ENCODE measurements at places on chromosomes 7 and 10. TPM values are rescaled to one million over a fixed set of nuclear protein-coding genes. Genes with fewer than 3 reads are reported as not detected.

The NDUFB8 gene
- 324 TPM for total RNA-seq

The FRMD4A gene
- 7.2 TPM for total RNA-seq

The PIP gene
- not detected for total RNA-seq

The ARHGAP22 gene
- total RNA-seq = not detected

The COL28A1 gene
- total RNA-seq = 0.04 TPM

The ZPBP gene
- total RNA-seq = not detected

The AOAH gene
- total RNA-seq = 5.3 TPM

- no peak overlapping the region for H3K27ac ChIP-seq
- no peaks in the 10 kb centered on the region for H3K36me3 ChIP-seq
- no peak for DNase-seq
- no peaks in the 10 kb centered on the region for H3K4me1 ChIP-seq
These were observed 201.9 kb upstream of the PTER start for GRCh38 chr10:16234916-16235315.

GRCh38 chr10:93573051-93573909, 6.8 kb downstream of the FFAR4 start:
- DNase-seq = no peak
- peaks cover 30% of the 10 kb centered on the region for H3K27me3 ChIP-seq
- peaks cover 5% of the 10 kb centered on the region for H3K4me1 ChIP-seq
- no peak overlapping the region for H3K4me3 ChIP-seq
- H3K27ac ChIP-seq = no peak overlapping the region

DNA sequence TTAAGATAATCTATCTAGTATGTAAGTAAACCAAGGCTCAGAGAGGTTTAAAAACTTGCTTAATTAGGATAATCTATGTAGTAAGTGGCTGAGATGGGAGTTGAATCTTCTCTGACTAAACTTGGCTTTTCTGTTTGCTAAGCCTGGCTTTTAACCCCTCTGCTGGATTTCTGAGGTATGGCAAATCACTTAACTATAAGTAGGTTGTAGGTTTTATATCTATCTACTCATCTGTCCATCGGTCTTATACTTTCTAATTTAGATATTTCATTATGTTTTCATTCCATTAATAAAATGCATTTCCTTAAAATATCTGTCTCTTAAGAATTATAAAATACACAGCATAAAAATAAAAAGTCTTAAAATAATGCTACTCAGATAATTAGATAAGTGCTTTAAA, 59.4 kb downstream of the ST7 start:
- H3K27ac ChIP-seq = no peak overlapping the region
- peaks cover 3% of the 10 kb centered on the region for H3K36me3 ChIP-seq
- H3K27me3 ChIP-seq = no peaks in the 10 kb centered on the region
- DNase-seq = no peak

DNA sequence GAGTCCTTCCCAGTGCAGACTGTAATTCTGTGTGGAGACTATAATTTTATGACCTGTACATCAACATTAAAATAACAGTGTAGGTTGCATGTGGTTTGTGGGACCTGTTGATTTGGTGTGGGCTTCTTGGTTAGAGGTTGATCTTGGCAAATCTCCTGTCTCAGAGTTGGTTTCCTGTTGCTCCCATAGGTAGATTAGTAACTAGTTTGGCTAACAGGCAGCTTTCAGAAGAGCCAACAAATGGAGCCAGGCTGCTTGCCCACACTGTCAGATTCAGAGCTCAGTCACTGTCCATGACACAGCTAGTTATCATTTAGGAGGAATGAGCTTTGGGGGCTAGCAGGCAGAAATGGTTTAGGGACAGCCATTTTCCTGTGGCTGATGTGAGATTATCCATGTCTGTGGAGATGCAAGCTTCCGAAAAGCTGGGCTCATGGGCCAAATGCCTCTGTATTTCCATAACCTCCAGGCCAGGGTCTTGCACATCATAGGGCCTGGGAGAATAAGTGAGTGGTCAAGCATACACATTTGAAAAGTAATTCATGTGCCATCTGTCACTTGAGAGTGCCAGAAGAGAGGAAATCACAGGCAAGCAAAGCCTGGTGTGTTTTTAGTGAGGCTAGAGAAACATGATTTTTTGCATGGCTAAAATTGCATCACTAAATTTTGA, 33.4 kb downstream of the CCM2 start:
- no peaks in the 10 kb centered on the region for H3K27me3 ChIP-seq
- peaks cover 71% of the 10 kb centered on the region for H3K4me1 ChIP-seq
- peaks cover 22% of the 10 kb centered on the region for H3K36me3 ChIP-seq
- peak overlapping the region; percentile 5 for H3K4me3 ChIP-seq
- H3K27ac ChIP-seq = peak overlapping the region; percentile 79

DNA sequence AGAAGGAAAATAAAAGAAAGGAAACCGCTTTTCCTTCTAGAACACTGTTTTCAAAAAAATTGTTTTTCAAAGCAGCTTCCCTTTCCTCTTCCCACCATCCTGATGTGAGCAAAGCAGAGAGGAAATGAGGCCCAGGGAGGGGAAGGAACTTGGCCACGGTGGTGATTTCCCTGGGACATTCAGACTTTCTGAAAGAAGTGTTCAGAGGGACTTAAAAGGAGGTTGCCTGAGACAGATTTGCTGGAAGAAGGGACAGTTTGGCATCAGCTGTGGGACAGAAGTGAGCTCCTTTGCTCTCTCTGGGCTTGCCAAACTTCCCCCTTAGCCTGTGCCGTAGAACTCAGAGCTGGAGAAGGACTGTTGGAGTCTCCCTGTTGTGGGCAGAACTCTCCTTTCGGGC, 30.3 kb downstream of the ADCYAP1R1 start:
- no peak overlapping the region for H3K27ac ChIP-seq
- no peak for DNase-seq
- no peaks in the 10 kb centered on the region for H3K4me1 ChIP-seq
- H3K36me3 ChIP-seq = no peaks in the 10 kb centered on the region

GRCh38 chr10:111127081-111127848, 50.4 kb downstream of the ADRA2A start:
- peaks cover 17% of the 10 kb centered on the region for H3K27me3 ChIP-seq
- no peaks in the 10 kb centered on the region for H3K4me1 ChIP-seq
- no peaks in the 10 kb centered on the region for H3K36me3 ChIP-seq
- DNase-seq = no peak

GRCh38 chr7:36896956-36897590, 172.8 kb upstream of the AOAH start:
- no peak overlapping the region for H3K4me3 ChIP-seq
- no peak for DNase-seq
- H3K36me3 ChIP-seq = peaks cover 45% of the 10 kb centered on the region
- H3K4me1 ChIP-seq = peaks cover 16% of the 10 kb centered on the region
- H3K27me3 ChIP-seq = no peaks in the 10 kb centered on the region

- no peak overlapping the region for H3K27ac ChIP-seq
- peaks cover 14% of the 10 kb centered on the region for H3K4me1 ChIP-seq
- no peak for DNase-seq
- H3K4me3 ChIP-seq = no peak overlapping the region
- peaks cover 16% of the 10 kb centered on the region for H3K36me3 ChIP-seq
These were observed 9.6 kb upstream of the PTTG1IP2 start for GRCh38 chr7:90459888-90460287.

DNA sequence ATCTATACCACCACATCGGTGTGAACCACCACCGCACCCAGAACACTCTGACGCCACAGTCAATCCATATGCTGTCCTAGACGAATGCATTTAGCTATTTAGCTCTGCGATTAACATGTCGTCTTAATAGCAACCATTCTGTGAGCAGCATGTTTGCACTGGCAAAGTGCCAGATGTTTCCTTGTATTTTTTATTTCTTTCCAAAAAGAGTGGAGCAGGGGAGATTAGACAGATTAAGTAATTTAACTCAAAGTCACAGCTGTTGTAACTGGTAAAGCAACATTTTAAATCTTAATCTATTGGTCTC, 57.0 kb upstream of the ARL4A start:
- H3K36me3 ChIP-seq = no peaks in the 10 kb centered on the region
- H3K4me3 ChIP-seq = no peak overlapping the region
- no peak for DNase-seq

DNA sequence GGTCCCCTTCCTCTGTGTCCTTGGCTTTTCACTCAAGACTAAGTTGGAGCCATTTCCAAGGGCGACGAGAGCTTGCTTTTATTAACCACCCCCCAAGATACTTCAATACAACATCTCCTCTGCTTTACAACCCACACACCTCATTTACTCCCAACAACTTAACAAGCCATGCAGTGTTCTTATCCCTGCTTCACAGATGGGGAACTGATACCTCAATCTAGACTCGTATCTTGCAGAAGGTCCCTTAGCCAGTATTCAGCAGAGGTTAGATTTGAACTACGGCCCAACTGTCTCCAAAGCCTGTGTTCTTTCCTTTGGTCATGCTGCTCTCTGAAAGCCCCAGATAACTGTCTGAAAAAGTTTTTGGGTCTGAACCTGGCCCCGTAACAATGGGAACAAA, 444.8 kb downstream of the GRID1 start:
- H3K27me3 ChIP-seq = no peaks in the 10 kb centered on the region
- H3K27ac ChIP-seq = no peak overlapping the region
- no peaks in the 10 kb centered on the region for H3K36me3 ChIP-seq

DNA sequence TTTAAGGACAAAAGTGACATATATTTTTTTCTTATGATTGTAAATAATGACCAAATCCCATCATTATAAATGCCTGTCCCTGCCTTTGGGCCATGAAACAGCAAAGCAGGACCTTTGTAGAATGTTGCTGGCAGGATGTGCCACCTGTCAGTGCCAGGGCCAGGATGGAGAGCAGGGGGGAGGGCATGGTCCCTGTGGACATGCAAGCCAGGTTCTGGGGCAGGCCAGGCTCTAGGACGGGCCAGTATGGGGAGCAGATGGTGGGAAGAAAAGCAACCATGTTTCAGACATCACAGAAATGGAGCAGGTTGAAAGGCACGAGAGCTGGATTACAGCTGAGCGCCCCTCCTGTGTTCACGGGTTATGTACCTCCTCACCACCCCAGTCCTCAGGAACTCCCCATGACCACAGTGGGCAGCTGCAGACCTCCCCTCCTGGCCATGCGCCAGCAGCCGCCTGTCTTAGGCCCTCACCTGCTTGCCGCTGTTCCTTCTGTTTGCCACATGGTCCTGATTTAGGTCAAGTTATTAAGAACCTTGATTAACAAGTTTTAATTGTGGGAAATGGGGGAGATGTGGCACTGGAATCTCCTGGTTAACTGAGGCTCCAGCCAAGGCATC, 210.4 kb downstream of the PAXIP1 start:
- no peak overlapping the region for H3K4me3 ChIP-seq
- no peak for DNase-seq
- H3K4me1 ChIP-seq = no peaks in the 10 kb centered on the region
- H3K36me3 ChIP-seq = no peaks in the 10 kb centered on the region
- no peak overlapping the region for H3K27ac ChIP-seq

GRCh38 chr10:77975086-77975666, 48.6 kb upstream of the DLG5 start:
- no peaks in the 10 kb centered on the region for H3K27me3 ChIP-seq
- H3K4me3 ChIP-seq = no peak overlapping the region
- no peak overlapping the region for H3K27ac ChIP-seq
- no peak for DNase-seq

DNA sequence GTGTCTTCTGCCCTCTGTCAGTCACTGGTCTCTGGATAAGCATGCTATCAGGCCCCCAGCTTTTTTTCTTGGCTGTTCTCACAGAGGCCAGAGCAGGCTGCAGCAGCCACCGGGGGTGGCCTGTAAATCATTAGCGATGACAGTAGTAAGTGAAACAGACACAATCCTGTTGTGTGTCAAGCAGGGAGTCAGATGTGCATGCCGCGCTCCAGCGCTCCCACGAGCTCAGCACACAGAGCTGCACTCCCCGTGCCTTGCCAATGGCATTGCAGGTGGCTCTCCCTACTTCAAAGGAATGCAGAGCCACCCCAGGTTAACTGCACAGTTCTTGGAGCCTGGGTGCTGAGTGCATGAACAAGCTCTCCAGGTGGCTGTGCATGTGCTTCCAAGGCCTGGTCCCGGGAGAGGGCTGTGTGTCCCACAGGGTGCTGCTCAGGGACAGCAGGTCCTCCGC, 226.1 kb downstream of the GLRX3 start:
- no peak overlapping the region for H3K27ac ChIP-seq
- H3K36me3 ChIP-seq = no peaks in the 10 kb centered on the region
- H3K4me1 ChIP-seq = no peaks in the 10 kb centered on the region
- no peak overlapping the region for H3K4me3 ChIP-seq
- DNase-seq = no peak
- no peaks in the 10 kb centered on the region for H3K27me3 ChIP-seq

DNA sequence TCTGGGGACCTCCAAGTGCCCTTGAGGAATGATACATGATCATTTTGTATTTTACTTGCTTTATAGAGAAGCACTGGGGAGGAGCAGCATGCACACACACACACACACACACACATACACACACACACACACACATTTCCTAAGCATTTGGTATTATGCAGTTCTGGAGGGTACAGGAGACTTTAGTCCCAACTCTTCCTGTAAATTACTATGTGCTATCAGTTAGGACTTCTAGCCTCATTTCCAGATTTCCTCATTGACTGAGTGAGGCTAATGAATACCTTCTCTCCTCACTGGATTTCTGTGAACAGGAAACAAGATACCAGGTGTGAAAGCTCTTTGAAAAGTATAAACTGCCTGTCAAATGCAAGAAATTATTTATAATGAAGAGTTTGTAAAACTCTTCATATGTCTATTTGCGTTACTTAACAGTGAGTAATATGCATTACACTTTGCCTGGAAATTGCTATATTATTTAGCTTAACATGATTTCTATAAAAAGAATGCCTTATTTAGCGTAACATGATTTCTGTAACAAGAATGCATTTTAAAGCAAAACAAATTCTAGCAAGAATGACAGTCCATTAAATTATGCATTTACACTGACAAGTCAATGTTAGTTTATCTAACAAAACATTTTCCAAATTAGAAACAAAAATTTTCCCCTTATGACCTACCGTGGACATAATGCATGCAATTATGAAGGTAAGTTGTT, 34.2 kb downstream of the ACTA2 start:
- no peak overlapping the region for H3K27ac ChIP-seq
- no peaks in the 10 kb centered on the region for H3K27me3 ChIP-seq

DNA sequence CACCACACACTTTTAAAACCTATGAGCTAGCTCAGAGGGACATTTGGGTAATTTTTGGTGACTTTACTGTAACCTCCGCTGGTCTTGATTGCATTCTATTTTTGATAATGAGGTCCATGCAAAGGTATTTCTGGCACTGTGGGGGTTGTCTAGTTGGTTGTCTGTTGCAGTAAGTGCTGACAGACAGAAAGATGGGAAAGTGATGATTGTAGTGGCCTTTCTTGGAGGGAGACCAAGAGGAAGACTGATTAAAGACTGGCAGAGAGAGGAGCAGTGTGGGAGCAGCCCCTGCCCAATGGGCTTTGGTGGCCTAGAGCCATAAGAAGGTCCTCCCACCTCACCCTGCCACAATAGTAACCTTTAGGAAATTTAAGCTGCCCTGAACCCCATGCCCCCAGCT, 173.4 kb upstream of the CTBP2 start:
- DNase-seq = no peak
- no peak overlapping the region for H3K4me3 ChIP-seq
- no peaks in the 10 kb centered on the region for H3K4me1 ChIP-seq
- peaks cover 3% of the 10 kb centered on the region for H3K27me3 ChIP-seq

- no peak for DNase-seq
- H3K4me1 ChIP-seq = no peaks in the 10 kb centered on the region
- no peak overlapping the region for H3K27ac ChIP-seq
- H3K27me3 ChIP-seq = no peaks in the 10 kb centered on the region
- H3K4me3 ChIP-seq = no peak overlapping the region
These were observed 146.0 kb upstream of the STEAP4 start for GRCh38 chr7:88452646-88453045.
